ENCODE measurements at places on chromosomes 4 and X. TPM values are rescaled to one million over a fixed set of nuclear protein-coding genes. Genes with fewer than 3 reads are reported as not detected.
A peak's percentile ranks its signal among the peaks of the same experiment; 100 is the strongest.

Gene KLHL15
- total RNA-seq, result 3.1 TPM

- no peaks in the 10 kb centered on the region for H3K27me3 ChIP-seq
- H3K36me3 ChIP-seq, result no peaks in the 10 kb centered on the region
- H3K27ac ChIP-seq, result no peak overlapping the region
- no peak overlapping the region for H3K4me3 ChIP-seq
These were observed 23.1 kb upstream of the KLHL8 start for GRCh38 chr4:87243426-87244053.

DNA sequence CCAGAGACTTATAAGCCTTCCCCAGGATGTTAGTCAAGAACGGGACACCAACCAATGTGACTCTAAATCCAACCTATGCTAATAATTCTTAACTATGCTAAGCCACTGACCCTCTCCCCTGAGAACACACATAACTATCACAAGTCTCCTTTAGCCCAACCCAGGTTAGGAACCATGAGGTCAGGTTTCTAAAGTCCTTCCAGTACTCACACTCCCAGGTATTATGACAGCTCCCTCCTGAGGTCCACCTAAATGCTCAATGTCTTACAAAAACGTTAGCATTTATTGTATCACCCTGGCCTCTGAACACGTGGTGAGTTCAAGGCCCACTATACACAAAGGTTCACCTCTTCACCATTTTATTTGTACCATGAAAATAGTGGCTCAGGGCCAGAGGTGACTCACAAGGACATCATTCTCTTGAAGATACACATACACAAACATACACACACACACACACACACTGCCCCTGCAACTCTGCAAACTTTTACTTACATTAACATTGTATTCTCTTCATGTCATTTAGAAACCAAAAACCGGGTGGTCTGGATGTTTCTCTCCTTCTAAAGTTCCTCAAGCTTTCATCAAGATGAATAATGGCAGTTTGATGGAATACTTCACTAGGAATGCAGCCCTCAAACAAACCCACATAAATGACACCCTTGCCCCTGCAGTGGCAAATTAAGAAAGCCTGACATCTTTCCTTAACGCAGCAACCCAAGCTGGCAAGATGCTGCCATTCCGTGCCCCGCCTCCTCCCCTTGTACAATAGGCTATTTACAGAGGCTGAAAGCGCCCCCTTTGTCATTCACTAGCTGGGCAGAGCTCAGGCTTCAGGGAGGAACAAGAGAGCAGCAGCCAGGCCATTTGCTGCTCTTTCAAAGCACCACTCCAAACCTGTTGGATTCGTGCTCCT is 17.7 kb downstream of the ACSL1 start:
- peaks cover 14% of the 10 kb centered on the region for H3K4me1 ChIP-seq
- no peak for DNase-seq
- H3K27ac ChIP-seq, result no peak overlapping the region

Gene GAGE2A
- total RNA-seq, result not detected

DNA sequence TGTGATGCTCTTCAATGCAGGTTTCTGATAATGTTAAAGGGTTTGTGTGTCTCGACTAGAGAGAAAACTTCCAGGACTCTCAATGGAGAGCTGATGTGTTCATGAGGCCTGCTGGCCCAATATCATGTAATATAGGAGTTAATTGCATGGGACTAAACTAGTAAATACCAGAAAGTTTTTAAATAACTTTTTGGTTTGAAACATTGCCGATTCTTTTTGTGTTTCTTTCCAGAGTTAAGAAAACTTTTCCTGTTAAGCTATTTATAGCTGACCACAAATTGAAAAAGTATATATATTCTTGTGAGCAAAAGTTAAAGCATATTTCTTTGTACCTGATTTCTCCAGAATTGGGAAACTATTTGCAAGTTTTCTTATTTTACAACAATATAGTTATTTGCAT is 49.7 kb downstream of the FAM9B start:
- no peaks in the 10 kb centered on the region for H3K36me3 ChIP-seq
- H3K27ac ChIP-seq, result no peak overlapping the region
- no peak for DNase-seq
- H3K4me1 ChIP-seq, result no peaks in the 10 kb centered on the region

- no peak for DNase-seq
- no peaks in the 10 kb centered on the region for H3K4me1 ChIP-seq
- no peaks in the 10 kb centered on the region for H3K27me3 ChIP-seq
- peak overlapping the region; percentile 31 for H3K27ac ChIP-seq
- peak overlapping the region; percentile 67 for H3K4me3 ChIP-seq
These were observed 578 bp downstream of the APOOL start for GRCh38 chrX:85004255-85004654.

- H3K4me1 ChIP-seq, result no peaks in the 10 kb centered on the region
- H3K4me3 ChIP-seq, result no peak overlapping the region
- H3K27me3 ChIP-seq, result no peaks in the 10 kb centered on the region
These were observed 66.2 kb downstream of the IRF2 start for GRCh38 chr4:184408021-184408683.

Gene OTUD6A
- not detected for total RNA-seq

Gene ZFP42
- total RNA-seq, result not detected

- DNase-seq, result no peak
- no peak overlapping the region for H3K27ac ChIP-seq
- no peak overlapping the region for H3K4me3 ChIP-seq
- H3K4me1 ChIP-seq, result no peaks in the 10 kb centered on the region
- H3K36me3 ChIP-seq, result no peaks in the 10 kb centered on the region
These were observed 85.5 kb upstream of the ACSL1 start for GRCh38 chr4:184911310-184911709.

DNA sequence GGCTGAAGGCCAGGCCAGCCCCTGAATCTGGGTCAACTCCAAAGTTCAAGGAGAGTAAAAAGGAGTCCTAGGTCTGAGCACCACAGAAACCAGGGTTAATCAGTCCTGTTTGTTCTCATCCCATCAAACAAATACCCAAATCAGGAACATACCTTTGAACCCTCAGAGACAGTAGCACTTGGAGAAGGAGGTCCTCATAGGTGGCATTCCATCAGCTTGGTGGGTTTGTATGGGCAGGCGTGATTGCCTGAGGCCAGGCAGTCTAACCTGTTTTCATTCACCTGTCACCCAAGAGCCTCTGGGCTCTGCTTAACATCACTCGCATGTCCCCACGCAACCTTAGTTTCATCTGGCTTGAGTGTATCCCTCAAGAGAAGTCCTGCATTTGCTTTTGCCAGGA is 17.5 kb upstream of the MBTPS2 start:
- no peaks in the 10 kb centered on the region for H3K4me1 ChIP-seq
- H3K27ac ChIP-seq, result no peak overlapping the region
- no peak for DNase-seq

DNA sequence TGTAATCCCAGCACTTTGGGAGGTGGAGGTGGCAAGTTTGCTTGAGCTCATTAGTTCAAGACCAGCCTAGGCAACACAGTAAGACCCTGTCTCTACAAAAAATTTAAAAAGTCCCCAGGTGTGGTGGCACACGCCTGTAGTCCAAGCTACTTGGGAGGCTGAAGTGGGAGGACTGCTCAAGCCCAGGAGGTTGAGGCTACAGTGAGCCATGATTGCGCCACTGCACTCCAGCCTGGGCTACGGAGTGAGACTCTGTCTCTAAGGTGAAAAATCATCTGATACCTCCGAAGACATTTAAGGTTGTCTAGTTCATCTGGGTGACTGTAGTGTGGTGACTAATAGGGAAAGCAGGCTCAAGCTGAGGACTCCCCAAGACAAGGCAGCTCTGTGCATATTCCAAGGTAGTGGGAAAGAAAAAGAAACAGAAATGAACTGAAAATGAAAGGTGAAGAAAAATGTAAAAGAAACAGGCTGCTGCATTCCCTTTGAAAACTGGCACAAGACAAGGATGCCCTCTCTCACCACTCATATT is 23.3 kb downstream of the FRYL start:
- no peaks in the 10 kb centered on the region for H3K36me3 ChIP-seq
- H3K27ac ChIP-seq, result no peak overlapping the region
- H3K27me3 ChIP-seq, result no peaks in the 10 kb centered on the region
- H3K4me3 ChIP-seq, result no peak overlapping the region
- DNase-seq, result no peak

DNA sequence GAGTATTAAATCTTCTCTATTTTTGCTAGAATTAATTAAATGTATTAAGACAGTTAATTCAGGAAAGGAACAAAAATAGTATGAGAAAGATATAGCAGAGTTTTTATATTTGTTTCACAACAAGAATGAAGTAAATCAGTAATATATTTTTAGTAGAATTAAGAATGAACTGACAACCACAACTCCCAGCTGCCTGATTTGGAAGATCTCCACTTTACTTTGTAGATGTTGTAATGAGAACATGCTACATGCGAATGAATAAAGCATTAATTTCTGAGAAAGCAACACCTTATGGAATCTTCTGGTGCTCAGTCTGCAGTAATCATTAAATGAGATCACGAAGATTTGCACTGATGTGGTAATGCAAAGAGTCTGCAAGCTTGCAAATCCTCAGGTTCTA is 695.6 kb upstream of the PCDH7 start:
- H3K36me3 ChIP-seq, result no peaks in the 10 kb centered on the region
- H3K27me3 ChIP-seq, result no peaks in the 10 kb centered on the region
- no peak overlapping the region for H3K4me3 ChIP-seq
- no peaks in the 10 kb centered on the region for H3K4me1 ChIP-seq
- no peak overlapping the region for H3K27ac ChIP-seq
- no peak for DNase-seq

- no peak overlapping the region for H3K27ac ChIP-seq
- DNase-seq, result no peak
- H3K4me3 ChIP-seq, result no peak overlapping the region
- no peaks in the 10 kb centered on the region for H3K27me3 ChIP-seq
- H3K36me3 ChIP-seq, result no peaks in the 10 kb centered on the region
These were observed 62.9 kb upstream of the FMR1 start for GRCh38 chrX:147848543-147849443.

Gene SPANXC
- total RNA-seq, result not detected

GRCh38 chr4:68383115-68383514 is 33.2 kb upstream of the YTHDC1 start:
- no peak overlapping the region for H3K27ac ChIP-seq
- no peaks in the 10 kb centered on the region for H3K36me3 ChIP-seq
- H3K27me3 ChIP-seq, result no peaks in the 10 kb centered on the region
- H3K4me1 ChIP-seq, result no peaks in the 10 kb centered on the region
- H3K4me3 ChIP-seq, result no peak overlapping the region

Data from ascending aorta (tissue), 2 donors.